Airway epithelial cell (primary cell): ENCODE measurements at places on chromosomes 7 and 10. TPM values are rescaled to one million over a fixed set of nuclear protein-coding genes. Genes with fewer than 3 reads are reported as not detected.

Gene SPOCK2
- not detected in 2 replicates for total RNA-seq

Gene TYW1B
- total RNA-seq, result 0.37 and 0.56 TPM in 2 replicates

Gene RTKN2
- 0.74 and 0.85 TPM in 2 replicates for total RNA-seq

Gene BTAF1
- total RNA-seq, result 13.1 and 18.3 TPM in 2 replicates

Gene FAM241B
- total RNA-seq, result 2.1 and 3.6 TPM in 2 replicates

Gene RBP4
- not detected in 2 replicates for total RNA-seq

Gene GATA3
- total RNA-seq, result 0.09 and 0.35 TPM in 2 replicates

Gene HOXA1
- 0.28 TPM in 1 of 2 replicates, not detected in the other for total RNA-seq

Gene REPIN1
- total RNA-seq, result 65.3 and 70.5 TPM in 2 replicates

Gene ATP6V0A4
- total RNA-seq, result 0.21 and 0.23 TPM in 2 replicates

Gene HKDC1
- total RNA-seq, result 0.23 and 0.49 TPM in 2 replicates

Gene GPR37
- 1.3 and 1.6 TPM in 2 replicates for total RNA-seq

Gene CXCL12
- not detected in 2 replicates for total RNA-seq

Gene SFTPA1
- total RNA-seq, result not detected in 2 replicates

Gene CPA4
- total RNA-seq, result 30.4 and 31.7 TPM in 2 replicates

Gene TMEM213
- not detected in 2 replicates for total RNA-seq

Gene H2BK1
- total RNA-seq, result not detected in 2 replicates

Gene RASA4B
- total RNA-seq, result 0.51 and 2.5 TPM in 2 replicates

Gene DRGX
- total RNA-seq, result not detected in 2 replicates

Gene CRYGN
- total RNA-seq, result not detected in 2 replicates

Gene CPA1
- total RNA-seq, result not detected in 2 replicates

Gene GBX1
- not detected in 2 replicates for total RNA-seq

Gene VSIR
- total RNA-seq, result 13.6 and 18.3 TPM in 2 replicates

Gene CRPPA
- total RNA-seq, result 0.33 and 0.85 TPM in 2 replicates

Gene PRR15
- total RNA-seq, result 0.35 and 0.51 TPM in 2 replicates

Gene OR2A42
- not detected in 2 replicates for total RNA-seq

Gene NPSR1
- not detected in 2 replicates for total RNA-seq

Gene ASB10
- not detected in 2 replicates for total RNA-seq

Gene MBL2
- total RNA-seq, result not detected in 2 replicates

Gene AKR1C1
- total RNA-seq, result 49.7 and 63.3 TPM in 2 replicates

Gene C10orf67
- total RNA-seq, result 0.28 TPM in 2 replicates

Gene CNNM2
- total RNA-seq, result 2.8 and 2.9 TPM in 2 replicates

Gene CHN2
- not detected in 2 replicates for total RNA-seq

Gene DEPP1
- 0.70 and 2.6 TPM in 2 replicates for total RNA-seq

Gene TBL2
- 27.3 and 41.6 TPM in 2 replicates for total RNA-seq

Gene SEMA3D
- 0.05 and 0.49 TPM in 2 replicates for total RNA-seq

Gene C10orf95
- total RNA-seq, result 2.3 and 3.6 TPM in 2 replicates

Gene HMX2
- total RNA-seq, result not detected in 2 replicates

Gene WEE2
- not detected in 2 replicates for total RNA-seq

Gene HOXA2
- not detected in 2 replicates for total RNA-seq

Gene ARL5B
- total RNA-seq, result 17.7 and 22.1 TPM in 2 replicates
